ENCODE measurements at places on chromosomes 1 and 21. TPM values are rescaled to one million over a fixed set of nuclear protein-coding genes. Genes with fewer than 3 reads are reported as not detected.

EDN2 gene
- total RNA-seq = 46.3 TPM

ROR1 gene
- total RNA-seq = 8.6 TPM

ZP4 gene
- 0.08 TPM for total RNA-seq

S100A12 gene
- total RNA-seq = not detected

AGRN gene
- 107 TPM for total RNA-seq

HTR1D gene
- total RNA-seq = 11.4 TPM

PDC gene
- total RNA-seq = not detected

All from A549 treated with AZD2906 at 1 μM for 4 hours (cell line).